Kidney capillary endothelial cell (primary cell): ENCODE measurements at places on chromosomes 16 and 17.

- DNase-seq, result no peak
Measured at GRCh38 chr16:50466170-50466569, 82.0 kb upstream of the NKD1 start.

DNA sequence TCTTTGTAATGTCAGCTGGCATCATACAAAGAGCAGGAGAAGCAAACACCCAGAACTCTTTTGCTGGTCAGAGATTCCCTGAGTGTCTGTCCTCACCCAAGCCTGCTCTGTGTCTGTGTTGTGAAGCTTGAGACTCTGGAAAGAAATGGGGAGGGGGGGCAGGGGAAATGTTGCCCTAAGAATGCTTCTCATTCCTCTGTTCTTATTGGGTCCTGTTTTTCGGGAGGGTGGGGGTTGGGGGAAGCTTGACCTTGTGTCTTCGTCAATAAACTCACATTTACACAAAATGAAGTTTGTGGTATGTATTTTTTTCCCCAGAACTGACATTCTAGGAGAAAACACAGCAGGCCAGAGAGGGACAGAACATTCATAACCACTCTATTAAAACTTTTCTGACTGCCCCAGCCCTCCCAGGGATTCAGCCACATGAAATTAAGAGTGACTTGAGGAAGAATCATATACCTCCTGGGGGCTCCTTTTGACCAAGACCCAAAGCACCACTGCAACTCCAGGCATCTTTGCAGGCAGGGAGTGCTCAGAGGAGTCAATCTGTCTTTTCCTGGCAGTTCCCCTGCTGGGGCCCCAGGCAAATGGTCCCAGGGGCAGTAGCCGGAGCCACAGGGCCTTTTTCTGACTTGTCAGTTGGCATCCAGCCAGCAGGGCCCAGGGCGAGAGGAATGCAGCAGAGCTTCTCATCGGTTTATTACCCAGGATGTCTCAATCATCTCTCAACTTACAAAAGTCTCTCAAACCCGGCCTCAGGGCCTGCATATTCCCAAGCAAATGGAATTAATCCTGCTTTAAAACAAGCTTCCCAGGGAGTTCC lies 5.1 kb upstream of the RASL10B start:
- DNase-seq, result no peak

GRCh38 chr17:42387661-42388380 lies 421 bp downstream of the STAT3 start:
- no peak for DNase-seq

GRCh38 chr17:77453613-77454241 lies 313.0 kb downstream of the SEC14L1 start:
- no peak for DNase-seq

GRCh38 chr17:50256826-50257618 lies 17.2 kb upstream of the TMEM92 start:
- DNase-seq, result no peak
